ENCODE measurements at places on chromosomes 2 and 18.

DNA sequence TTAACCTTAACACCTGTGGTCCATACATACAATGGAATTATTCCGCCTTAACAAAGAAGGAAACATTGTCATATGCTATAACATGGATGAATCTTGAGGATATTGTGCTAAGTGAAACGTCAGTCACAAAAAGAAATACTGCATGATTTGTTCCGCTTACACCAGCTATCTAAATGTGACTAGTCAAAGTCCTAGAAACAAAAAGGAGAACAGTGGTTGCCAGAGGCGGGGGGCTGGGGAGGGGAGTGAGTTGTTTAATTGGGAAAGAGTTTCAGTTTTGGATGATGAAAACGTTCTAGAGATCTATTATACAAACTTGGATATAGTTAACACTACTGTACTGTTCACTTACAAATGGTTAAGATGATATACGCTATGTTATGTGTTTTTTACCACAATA, 72.0 kb downstream of the SPRED2 start:
- no peak for DNase-seq

DNA sequence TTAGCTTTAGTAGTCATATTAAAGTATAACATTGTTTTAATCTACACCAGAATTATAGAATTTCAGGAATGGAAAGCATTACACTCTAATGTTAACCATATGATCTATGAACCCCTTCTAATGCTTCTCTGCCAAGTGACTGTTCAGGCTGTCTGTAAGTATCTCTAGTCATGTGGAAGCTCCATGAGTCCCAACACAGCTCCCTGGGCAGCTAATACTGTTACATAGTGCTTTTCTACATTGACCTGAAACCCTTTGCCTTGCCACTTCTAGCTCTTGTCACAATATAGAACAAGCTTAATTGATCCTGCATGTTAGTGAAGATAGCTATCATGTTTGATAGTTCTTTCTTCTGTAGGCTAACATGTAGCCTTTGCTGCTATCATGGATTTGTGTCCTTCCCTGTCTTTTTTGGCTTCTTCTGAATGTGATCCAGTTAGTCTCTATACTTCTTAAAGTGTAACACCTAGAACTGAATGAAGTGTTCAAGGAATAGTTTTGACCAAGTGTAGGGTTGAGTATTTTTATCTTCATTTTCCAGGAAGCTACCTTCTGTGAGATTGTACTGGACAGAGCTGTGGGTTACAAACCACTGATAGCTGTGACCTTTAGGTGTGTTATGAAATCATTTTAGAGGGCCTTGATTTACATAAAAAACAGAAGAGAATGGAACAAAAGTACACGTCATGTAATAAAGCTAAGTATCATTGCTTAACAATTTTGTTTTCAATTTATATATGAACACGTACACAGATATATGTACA, 23.7 kb downstream of the BABAM2 start:
- no peak for DNase-seq

DNA sequence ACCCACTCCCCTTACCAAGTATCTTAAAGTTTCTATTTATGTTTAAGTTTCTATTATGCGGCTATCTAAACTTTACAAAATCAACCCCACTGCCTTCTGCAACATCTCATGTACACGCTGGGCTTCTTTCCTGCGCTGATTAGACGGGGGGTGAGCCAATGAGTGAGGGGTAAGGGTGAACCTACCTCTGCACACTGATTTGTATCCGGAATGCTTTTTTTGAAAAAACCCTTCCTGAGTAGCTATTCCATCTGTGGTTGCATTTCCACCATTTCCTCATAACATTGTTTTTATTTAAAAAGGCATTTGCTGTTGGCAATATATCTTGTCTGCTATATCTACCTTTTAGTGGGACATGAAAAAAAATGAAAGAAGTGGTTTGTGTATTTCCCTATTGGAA, 6.3 kb downstream of the ALPG start:
- no peak for DNase-seq

DNA sequence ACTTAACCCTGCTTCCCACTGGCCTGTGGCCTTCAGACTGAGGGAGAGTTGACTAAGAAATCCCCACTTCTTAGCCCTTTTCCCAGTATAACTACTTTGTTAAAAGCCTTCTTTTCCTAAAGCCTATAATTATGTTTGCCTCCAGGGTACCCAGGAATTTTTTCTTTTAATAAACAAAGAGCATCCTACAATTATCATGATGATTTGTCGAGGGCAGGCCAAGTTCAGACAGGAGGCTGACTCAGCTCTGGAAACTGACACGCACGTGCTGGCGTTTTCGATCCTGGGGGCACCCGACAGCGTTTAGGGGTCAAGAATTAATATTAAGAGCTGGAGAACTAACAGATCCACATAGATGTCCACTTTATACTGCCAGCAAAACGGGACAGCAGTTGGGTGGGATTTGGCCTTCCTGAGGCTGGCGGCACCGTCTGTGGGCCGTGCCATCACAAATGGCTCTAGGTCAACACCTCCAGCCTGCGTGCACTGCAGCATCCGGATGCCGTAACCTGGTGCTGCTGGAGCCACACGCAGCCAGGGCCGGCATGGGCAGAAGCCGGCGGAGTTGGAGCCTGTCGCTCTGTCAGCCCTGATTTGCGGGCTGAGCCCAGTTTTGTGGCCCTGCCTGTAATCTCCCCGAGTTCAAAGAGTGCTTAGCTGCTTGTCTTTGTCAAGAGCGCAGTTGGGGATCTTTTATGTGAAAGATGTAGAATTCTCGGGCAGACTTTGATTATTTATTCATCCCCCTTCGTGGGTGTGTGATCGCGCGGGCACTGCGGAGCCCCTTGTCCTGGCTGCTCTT, 191.0 kb downstream of the GLI2 start:
- peak; percentile 72 for DNase-seq

DNA sequence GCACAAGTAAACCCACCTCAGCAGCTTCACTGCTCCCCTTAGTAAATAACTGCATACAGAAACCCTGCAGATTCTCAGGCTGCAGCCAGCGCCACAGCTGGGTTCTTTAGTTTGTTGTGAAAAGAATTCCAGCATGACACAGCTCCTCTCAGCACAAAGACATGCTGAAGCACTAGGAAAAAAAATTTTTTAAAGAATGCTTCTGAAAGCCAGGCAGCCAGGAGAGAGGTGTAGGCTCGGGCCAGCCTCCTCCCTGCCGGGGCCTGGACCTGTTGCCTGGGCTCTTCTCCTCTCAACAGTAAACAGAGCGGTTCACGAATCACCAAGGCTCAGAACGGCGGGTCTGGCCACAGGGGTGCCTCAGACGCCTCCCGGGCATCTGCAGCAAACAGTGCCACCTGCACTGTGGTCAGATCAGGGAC, 95.7 kb upstream of the POU3F3 start:
- DNase-seq = no peak

- no peak for DNase-seq
Observed at GRCh38 chr2:122307763-122308162, 552.3 kb downstream of the TSN start.

- no peak for DNase-seq
Observed at GRCh38 chr2:42897358-42897757, 105.0 kb upstream of the HAAO start.

DNA sequence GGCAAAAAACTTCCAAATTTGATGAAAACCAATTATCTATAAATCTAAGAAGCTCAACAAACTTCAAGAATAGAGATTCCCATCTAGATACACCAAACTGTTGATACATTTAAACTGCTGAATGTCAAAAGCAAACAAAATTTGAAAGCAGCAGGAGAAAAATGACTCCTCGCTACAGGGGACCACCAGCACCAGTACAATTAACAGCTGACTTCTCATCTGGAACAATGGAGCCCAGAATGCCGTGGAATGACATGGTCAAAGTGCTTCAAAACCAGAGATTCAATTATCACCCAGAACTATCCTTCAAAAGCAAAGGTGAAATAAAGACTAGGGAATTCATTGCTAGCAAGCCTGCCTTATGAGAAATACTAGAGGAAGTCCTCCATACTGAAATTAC, 11.6 kb downstream of the SRSF7 start:
- DNase-seq = no peak

DNA sequence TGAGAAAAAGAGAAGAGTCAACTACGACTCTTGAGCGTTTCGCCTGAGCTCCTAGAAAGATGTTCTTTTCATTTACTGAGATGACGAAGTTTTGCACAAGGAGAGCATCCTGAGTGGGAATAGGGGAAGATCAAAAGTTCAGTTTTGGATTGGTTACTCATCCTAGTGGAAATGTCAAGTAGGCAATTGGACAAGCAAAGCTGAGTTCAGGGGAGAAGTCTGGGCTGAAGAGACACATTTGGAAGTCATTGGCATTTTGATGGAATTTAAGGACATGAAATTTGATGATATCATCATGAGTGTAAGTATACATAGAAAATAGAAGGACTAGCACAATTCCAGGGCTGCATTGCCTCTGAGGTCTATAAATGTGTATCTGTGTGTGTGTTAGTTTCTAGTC, 416.6 kb downstream of the RAD51AP2 start:
- no peak for DNase-seq

- DNase-seq = no peak
Observed at GRCh38 chr2:117968722-117969121, 45.1 kb downstream of the CCDC93 start.

DNA sequence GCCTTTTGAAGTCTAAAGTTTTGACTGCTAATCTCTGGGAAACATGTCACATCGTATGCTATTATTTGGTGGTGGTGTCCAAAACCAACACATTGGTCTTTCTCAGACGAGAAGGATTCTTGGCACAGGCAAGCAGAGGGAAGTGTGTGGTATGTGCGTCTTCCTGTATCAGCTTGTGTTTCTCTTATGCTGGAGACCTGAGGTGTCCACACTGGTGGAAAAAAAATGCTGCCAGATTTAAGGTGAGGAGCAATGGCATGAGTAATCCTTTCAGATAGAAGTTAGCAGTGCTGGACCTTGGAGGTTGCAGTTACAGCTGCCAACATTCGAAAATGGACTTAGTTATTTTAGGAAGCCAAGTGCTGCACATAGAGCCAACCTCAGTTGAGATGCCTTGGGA, 11.7 kb upstream of the FHL2 start:
- no peak for DNase-seq

DNA sequence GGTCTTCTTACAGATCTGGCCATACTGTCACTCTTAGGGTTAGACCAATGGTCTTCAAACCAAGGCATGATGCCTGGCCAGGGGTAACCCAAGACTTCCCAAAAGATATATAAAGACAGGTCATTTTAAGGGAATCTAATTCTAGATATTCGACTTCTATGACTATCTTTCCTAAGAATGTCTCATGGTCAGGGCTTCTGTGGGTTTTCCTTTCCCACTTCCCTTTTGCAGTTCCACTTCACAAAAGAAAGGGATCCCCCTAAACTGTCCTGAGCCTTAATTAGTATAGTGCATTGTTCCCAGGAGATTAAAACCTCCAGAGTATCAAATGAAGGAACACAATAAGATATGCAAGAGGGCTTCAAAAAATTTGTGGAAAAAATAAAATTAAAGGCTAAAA, 223.6 kb upstream of the SIX2 start:
- DNase-seq = no peak

DNA sequence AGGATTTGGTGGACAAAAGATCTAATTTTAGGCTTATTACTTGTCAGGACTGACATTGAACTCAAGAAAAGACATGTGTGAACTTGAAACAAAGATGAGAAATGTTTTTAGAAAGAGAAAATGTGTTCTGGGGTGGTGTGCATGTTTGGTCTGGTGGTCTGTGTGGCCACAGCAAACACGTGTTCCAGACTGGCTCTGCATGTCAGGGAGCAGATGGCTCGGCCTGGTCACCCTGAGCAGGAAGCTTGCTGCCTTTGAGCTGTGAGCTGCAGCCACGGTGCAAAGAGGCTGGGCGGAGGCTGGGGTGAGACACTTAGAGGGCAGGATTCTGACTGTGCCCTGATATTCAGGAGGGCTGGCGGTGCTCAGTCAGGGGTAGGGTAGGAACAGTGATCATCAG, 186.1 kb downstream of the CTIF start:
- no peak for DNase-seq

DNA sequence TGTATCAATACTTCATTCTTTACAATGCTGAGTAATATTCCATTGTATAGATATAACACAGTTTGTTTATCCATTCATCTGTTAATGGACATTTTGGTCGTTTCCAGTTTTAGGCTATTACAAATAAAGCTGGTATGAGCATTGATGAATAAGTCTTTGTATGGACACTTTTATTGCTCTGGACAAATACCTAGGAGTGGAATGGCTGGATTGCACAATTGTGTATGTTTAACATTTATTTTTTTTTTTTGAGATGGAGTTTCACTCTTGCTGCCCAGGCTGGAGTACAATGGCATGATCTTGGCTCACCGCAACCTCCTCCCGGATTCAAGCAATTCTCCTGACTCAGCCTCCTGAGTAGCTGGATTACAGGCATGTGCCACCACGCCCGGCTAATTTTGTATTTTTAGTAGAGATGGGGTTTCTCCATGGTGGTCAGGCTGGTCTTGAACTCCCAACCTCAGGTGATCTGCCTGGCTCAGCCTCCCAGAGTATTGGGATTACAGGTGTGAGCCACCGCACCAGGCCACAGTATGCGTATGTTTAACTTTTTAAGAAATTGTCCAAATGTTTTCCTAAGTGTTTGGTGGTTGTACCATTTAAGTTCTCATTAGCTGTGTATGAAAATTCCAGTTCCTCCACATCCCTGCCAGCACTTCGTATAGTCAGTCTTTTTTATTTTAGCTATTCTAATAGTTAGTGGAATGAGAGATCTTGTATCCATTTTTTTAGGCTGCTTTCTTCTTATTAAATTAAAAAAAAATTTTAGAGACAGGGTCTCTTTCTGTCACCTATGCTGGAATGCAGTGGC, 194.9 kb upstream of the HAAO start:
- DNase-seq = peak; percentile 91

DNA sequence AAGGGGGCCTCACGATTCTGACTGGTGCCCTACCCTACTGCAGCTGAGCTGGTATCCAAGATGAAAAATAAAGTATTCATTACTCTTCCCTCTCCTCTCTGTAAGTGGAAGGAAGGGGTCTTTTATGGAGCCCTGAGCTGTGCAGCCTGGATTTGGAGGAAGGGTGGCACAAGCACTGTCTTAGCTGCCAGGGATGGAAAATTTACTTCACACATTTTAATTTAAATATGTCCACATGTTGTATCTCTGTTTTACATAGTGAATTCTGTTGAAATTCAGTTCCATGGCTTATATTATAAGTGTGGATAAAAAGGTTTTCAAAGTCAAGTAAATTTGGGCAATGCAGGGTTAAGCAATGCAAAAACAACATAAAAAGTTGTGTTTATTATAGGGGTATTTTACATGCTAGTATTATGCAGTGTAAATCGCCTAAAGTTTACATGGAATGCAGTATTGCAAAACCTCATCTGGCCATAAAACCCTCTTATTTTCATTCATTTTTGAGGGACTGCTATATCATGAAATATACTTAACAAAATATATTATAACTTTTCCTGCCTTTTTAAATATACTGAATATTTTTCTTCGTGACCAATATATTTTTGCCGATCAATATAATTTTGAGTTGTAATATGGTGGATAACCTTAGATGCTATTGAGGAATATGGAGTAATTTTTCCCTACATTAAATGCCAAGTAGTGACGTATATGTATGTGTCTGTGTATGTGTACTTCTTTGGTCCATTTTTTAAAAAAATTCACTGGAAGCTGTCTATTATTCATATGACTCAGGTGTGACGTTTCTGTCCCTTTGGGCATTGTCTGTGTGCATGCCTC, 333.9 kb upstream of the CYRIA start:
- no peak for DNase-seq

Data from HFFc6 (cell line).